Fibroblast of skin of abdomen (primary cell): ENCODE measurements at places on chromosomes 1 and 21.

- DNase-seq = no peak
Observed at GRCh38 chr1:214844319-214844718, 238.2 kb upstream of the KCNK2 start.

DNA sequence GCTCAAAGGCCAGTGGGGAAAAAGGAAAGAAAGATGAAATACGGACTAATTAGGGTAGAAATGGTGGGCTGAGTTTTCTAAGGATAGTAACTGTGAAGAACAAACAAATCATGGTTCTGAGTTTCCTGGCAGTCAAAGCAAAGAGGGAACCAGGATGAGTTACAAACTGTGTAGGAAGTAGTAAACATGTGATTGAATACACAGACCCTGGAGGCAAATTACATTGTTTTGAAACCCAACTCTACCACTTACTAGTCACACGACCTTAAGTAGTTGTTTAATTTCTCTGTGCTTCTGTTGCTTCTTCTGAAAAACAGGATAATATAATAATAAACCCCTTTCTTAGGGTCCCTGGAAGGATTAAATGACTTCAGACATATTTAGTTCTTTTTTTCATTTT lies 11.2 kb upstream of the LUZP1 start:
- no peak for DNase-seq

GRCh38 chr1:20787840-20788795 lies 1.0 kb upstream of the HP1BP3 start:
- DNase-seq = peak; percentile 52

GRCh38 chr1:54600947-54601721 lies 22.2 kb downstream of the FAM151A start:
- no peak for DNase-seq

DNA sequence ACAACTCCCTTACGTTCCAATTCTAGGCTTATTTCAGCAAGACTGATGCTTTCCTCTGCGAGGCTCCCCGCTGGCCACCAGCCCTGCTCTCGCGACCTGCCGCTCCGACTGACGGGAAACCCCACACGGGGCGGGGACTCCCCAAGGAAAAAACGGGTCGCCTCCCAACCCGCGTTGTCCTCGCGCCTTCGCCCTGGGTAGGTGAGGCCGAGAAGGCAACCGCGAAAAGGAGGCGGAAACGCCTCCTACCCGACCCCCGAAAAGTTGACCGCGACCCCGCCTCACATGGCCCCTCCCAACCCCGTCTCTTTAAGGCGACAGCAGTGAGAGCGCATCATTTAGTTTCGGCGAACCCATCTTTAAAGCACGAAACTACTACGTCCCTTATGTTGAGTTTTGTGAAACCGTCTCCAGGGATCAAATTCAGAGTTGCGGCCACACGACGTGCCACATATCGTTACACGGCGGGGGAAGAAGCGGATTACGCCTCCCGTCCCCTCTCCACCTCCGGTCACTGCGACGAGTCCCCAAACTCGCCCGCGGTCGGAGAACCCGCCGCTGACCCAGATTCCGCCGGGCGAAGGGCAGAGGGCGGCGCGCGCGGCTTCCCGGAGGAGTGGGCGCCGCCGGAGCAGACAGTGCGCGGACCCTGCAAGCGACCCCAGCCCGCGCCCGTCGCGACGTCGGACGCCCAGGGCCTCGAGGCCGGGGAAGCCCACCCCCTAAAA lies 1.2 kb downstream of the ANP32E start:
- DNase-seq = peak; percentile 70

- DNase-seq = no peak
Observed at GRCh38 chr1:11931845-11932244, 2.7 kb upstream of the PLOD1 start.
